ENCODE measurements at places on chromosomes 4 and X. TPM values are rescaled to one million over a fixed set of nuclear protein-coding genes. Genes with fewer than 3 reads are reported as not detected.

Gene SATL1
- not detected for total RNA-seq

Gene PABPC1L2A
- total RNA-seq, result not detected

Gene HAUS7
- total RNA-seq, result 68.3 TPM

Gene STAP1
- not detected for total RNA-seq

Gene SLC7A11
- total RNA-seq, result 34.1 TPM

Gene COL4A5
- 4.9 TPM for total RNA-seq

Gene SUPT20HL1
- total RNA-seq, result not detected

Gene STARD8
- total RNA-seq, result 2.1 TPM

Gene DOK7
- 1.2 TPM for total RNA-seq

Gene DCHS2
- 0.19 TPM for total RNA-seq

Gene SH2D1A
- 0.05 TPM for total RNA-seq

Gene ACOT9
- total RNA-seq, result 59.0 TPM

Gene KDM5C
- 115 TPM for total RNA-seq
